ENCODE measurements at places on chromosomes 3 and 15.
A peak's percentile ranks its signal among the peaks of the same experiment; 100 is the strongest.

DNA sequence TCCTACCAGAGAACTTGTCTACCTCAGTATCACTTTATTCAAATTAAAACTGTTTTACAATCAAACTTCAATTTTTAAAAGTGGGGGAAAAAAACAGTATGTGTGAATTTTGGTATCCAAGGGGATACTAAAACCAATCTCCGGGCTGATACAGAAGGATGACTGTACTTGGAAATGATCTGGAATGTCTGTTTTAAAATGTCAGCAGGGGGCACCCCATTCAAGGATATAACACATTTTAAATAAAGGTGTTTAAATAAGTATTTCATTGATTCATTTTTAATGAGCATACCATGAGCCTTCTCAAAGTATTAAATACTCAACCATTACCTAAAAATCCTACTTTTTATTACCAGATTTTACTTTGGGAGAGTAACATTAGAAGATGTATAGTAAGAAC is 67.9 kb downstream of the ULK4 start:
- DNase-seq, result no peak

- DNase-seq, result no peak
Observed at GRCh38 chr3:77468626-77469020, 428.7 kb downstream of the ROBO2 start.

GRCh38 chr3:42061713-42062380 is 29.3 kb upstream of the TRAK1 start:
- DNase-seq, result peak; percentile 81

GRCh38 chr15:76333720-76334437 is 2.7 kb upstream of the ISL2 start:
- DNase-seq, result no peak

DNA sequence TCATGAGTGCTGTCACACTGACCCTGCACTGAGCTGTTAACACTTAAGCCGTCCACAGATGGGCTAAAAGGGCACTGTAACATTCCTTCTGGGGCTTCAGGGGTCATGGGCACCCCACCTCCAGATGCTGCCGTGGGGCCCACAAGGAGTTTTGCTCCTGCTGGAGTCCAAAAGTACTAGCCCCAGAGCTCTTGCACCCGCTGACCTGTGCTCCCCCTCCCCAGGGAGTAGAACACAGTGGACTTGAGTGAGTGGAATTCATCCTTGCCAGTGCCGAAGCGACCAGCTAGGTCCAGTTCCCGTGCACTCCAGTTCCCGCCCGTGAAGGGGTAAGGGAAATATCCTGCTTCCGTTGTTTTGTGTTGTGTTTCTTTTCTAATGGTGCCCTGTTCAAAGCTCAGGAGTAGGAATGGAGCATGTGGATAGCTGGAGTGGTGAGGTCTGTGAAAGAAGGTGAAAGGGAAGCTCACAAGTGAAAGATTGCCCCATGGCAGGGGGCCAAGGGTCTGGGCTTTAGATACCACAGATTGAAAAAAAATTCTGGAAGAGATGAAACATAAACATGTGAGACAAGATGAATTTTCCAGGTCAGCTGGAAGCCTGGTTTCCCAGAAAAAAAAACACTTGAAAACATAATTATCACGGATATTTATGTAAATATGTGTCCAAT is 36.6 kb downstream of the SLCO2A1 start:
- no peak for DNase-seq

- DNase-seq, result no peak
Observed at GRCh38 chr15:75198560-75199356, 2.9 kb upstream of the C15orf39 start.

DNA sequence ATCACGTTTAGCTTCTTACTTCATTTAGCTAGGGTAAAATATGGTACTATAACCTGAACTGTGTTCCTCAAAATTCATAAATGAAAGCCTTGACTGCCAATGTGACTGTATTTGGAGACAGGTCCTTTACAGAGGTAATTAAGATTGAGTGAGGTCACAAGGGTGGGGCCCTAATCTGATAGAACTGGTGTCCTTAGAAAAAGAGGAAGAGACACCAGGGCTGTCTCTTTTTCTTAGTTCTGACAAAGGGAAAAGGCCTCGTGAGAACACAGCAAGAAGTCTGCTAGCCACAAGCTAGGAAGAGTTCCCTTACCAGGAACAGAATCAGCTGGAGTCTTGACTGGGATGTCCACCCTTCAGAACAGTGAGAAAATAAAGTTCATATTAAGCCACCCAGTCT is 162.7 kb downstream of the GMNC start:
- DNase-seq, result no peak

DNA sequence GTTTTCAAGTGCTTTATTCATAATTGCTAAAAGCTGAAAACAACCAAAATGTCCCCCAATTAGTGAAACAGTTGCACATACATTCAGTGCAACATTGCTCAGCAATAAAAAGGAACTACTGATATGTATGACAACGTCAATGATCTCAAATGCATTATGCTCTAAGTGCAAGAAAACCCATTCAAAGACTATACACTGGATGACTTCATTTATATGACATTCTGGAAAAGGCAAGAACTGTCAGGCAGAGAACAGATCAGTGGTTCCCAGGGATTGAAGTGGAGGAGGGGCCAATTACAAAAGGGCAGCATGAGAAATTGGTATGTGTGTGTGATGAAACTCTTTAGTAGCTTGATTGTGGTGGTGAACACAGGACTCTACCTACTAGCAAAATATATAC is 585.6 kb downstream of the TBL1XR1 start:
- no peak for DNase-seq

DNA sequence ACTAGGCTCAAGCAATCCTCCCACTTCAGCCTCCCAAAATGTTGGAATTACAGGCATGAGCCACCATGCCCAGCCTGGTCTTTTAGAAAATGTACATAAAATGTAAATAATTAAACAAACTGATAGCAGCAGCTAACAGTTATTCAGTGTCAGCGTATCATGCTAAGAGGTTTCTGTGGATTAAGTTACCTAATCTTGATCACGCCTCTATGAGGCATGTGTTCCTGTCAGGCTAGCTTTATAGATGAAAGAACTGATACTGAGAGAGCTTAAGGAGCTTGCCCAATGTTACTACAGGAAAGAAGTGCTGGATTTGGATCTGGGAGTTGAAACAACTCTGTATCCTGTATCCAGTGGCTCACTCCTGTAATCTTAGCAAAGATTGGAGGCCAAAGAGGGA is 11.2 kb upstream of the MST1R start:
- no peak for DNase-seq

DNA sequence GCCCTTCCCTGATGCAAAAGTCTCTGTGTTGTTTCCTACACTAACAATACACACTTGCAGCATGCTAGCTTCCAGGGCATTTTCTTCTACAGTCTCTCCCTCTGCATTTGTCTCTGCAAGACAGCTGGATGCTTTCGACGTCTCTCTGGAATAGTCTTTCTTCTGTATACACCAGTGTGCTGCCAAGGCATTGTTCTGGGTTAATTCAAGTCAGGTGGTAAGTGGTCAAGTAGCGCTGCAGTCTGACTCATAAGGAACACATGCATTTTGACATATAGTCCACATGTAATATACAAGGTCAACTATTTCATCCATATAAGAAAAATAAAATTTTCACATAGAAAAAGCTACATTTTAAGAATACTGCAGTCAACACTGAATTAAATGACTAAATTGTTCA is 92.7 kb downstream of the MYLK start:
- no peak for DNase-seq

DNA sequence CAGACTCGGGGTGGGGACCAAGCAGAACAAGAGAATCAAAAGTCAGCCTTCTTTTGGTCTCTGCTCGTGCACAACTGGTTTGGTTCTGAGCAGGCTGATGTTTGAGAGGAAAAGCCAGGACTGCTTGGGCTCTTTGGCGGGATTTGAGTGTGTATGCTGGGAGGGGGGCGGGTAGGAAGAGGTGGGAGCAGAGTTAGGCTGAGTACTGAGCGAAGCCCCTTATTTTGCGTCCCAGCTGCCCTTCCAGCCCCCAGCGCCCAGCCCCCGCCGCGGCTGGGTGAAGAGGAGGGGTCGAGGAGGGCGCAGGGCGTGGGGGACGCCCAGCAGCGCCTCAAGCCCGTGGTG is 153.5 kb upstream of the GOLIM4 start:
- no peak for DNase-seq

DNA sequence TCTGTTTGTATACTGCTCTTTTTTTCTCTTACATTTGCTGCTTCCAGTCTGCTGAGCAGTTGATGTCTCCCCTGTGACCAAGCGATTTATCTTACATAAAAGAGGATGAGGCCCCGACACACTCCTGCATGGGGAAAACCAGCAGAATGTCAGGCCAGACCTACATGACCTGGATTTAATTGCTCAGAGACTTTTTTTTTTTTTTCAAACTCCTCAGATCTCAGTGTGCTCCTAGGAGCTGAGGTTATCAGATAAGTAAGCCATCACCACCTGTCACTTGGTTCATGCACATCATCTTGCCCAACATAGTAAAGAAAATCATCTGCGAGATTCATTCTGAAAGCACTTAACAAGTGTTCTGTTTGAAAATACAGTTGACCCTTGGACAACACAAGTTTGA is 163.1 kb downstream of the PLCL2 start:
- DNase-seq, result no peak

DNA sequence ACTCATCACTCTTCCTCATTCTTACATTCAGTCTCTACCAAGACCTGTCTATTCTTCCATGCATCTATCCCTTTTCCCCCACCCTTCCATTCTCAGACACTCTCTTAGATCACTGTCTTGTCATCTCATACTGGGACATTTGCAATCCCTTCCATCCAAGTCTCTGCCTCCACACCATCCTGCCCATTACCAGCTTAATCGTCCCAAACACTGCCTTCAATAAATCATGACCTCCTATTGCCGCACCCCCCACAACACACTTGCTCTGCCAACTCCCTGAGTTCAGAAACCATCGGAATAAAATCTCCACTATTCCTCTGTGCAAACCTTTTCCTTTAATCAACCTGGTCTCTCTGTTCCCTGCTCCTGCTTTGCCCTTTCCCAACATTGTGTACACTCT is 18.9 kb downstream of the MYH15 start:
- DNase-seq, result no peak

DNA sequence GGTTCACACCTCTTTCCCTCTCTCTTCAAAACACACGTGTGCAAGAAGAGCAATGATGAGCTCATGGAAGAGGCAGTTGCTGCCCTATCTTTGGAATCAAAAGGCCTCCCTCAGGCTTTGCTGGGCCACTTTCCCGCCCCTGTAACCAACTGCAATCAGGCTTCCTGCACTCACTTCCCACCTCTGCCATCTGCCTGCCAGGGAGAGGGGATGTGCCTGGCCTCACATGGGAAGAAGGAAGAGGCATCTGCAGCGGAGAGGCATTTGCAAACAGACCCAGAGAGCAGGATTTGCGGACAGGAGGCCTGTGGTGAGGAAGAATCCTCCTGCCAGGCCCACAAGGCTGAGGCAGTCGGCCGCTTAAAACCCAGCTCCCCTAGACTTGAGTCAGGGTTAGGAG is 175.6 kb upstream of the ATP10A start:
- DNase-seq, result no peak

DNA sequence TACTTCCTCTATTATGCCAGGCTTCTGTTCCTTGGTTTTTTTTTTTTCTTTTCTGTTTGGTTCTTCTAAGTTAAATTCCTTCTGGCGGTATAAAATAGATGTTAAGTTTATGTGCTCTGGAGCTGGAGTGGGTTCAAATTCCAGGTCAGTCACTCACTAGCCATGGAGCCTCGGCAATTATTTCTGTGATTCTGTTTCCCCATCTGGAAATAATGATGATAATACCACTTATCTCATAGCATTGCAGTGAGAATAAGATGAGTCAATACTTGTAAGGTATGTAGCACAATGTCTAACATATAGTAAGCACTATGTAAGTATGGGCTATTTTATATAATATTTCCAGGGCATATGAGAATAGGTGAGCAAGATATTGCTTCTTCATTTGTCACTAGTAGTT is 33.2 kb upstream of the ZDHHC23 start:
- peak; percentile 62 for DNase-seq

- peak; percentile 51 for DNase-seq
Observed at GRCh38 chr3:194872669-194872977, 186.9 kb downstream of the FAM43A start.

GRCh38 chr15:52667597-52667996 is 11.6 kb downstream of the ATOSA start:
- no peak for DNase-seq

DNA sequence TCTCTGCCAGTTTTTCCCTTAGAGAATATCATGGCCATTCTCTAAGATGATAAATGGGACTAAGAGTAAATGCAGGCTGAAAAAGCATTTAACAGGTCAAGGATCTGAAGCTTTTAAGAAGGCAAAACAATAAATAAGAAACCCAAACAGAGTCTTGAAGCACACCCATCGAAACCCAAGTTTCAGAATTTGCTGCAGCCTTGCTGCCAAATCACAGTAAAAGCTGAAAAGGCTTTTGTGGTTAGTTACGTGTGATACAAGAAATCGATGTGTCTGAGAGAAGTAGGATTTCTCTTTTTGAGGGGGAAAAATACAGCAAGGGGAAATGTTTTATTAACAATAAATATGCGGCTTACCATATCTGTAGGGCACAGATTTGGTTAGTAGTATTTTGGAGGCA is 92.0 kb downstream of the IGF1R start:
- no peak for DNase-seq

DNA sequence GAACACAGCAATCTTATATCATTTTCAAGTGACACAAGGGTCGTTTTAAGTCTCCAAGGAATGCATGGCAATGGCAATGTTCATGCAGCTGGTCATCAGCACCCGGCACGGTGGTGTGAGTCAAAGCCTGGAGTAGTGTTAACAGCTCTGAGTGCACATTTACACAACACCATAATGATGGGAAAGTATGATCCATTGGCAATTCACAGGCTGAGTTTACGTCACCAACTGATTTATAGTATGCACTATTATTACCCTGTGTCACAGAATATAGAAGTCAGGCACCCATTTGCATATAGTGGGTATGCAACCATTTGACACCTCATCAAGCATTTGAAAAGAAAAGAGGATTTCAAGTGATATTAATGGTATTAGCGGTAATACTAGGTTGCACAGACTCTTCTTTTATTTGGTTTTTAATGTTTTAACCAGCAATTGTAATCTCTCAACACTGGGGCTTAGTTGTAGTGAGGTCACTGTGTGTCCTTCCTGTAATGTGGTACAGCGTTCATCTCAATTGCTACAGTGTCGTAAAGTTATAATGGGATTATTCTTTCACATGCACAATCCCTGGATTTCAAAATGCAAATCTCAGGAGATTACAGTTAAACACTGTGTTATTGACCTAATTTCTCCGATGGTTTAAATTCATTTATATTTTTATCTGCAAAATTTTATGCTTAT is 113.8 kb downstream of the C3orf38 start:
- no peak for DNase-seq

DNA sequence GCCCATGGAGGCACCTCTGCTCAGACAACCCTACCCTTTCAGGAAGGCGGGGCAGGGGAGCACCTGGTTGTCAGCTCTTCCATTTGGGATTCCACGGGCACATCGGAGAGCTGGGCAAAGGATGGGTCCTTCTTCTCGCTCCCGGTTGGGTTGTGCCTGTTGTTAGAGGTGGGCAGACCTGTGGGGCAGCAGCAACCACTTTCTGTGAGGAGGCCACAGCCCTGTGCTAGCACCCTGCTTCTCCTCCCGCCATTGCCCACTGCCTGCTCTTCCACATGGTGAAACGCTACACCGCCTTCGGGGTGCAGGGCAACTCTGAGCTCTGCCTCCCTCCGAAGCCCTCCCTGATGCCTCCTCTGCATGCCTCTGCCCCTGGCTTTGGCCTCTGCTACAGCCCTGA is 7.0 kb upstream of the HHATL start:
- no peak for DNase-seq

GRCh38 chr15:96585484-96586386 is 255.2 kb downstream of the NR2F2 start:
- DNase-seq, result peak; percentile 1

- no peak for DNase-seq
Observed at GRCh38 chr3:138418601-138419206, 15.7 kb upstream of the ESYT3 start.

- no peak for DNase-seq
Observed at GRCh38 chr15:64807751-64808222, 17.7 kb downstream of the PIF1 start.
